ENCODE measurements at places on chromosomes 5 and 9.

- no peak for DNase-seq
Measured at GRCh38 chr5:148855249-148856008, 29.0 kb downstream of the ADRB2 start.

DNA sequence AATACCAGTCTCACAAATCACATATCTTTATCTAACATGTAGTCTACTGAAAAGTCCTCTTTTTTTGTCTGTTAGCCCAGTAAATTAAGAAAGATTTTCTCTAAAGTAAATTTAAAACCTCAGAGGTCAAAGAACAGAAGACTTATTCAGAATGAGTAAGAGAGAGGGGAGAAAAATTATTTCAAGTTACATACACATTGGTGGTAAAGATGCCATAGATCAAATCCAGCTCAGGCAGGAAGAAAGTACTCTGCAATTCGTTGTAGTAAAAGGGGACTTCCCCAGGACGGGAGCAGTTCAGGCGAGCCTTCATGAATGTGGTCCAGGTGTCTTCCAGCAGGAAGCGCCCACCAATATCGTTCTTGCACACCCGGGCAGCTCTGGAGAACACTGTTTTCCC, 344.1 kb downstream of the SEMA5A start:
- DNase-seq, result no peak

GRCh38 chr9:100600521-100601079, 22.7 kb downstream of the CAVIN4 start:
- DNase-seq, result no peak

DNA sequence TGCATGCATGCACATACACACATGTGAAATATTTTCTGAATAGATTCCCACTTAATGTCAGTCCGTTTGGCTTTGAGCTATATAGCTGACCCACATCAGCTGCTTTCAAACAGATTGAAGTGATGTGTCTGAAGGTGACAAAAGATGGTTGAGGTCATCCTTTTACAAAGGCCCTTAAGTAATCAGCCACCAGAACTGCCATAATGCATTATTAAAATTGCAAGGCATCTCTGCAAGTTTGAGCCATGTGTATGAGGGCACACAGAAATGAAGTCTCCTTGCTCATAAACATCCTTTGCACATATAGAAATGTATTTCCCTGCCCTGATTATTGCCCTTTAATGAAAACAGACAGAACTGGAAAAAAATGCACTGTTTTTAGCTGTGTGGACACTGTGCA, 1043.0 kb upstream of the C9orf72 start:
- DNase-seq, result no peak

DNA sequence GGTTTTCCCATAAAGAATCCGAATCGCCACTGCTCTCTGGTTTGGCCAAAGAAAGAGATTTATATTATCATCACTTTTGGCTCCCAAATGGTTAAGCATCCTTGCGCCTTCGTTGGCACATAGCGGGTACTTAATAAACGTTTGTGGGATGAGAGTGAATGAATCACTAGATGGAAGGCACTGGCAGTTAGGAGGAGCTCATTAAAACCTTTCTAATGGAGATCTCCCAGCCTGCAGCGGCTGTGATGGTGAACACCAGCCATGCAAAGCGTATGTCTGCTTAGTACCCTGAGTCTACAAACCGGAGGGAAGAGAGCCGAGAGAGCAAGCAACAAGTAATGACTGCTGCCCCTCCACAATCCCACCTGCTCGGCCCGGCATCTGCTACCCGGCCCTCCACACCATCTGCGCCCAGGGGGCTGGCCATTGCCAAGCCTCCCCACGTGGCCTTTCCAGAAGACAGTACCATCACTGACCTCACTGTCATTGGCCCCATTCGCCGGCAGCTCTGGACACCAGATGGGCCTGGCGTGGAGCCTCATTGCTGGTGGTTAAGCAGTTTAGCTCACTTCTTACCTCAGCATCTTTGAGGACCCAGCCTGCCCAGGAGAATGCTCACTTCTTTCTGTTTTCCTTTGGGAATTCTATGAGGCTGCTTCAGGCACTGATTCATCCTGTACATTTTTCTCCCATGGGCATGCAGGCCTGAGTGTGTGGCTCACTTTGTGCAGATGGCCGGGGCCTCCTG, 39.3 kb upstream of the ANKRD33B start:
- DNase-seq, result no peak

GRCh38 chr9:116656977-116657376, 30.1 kb upstream of the TRIM32 start:
- no peak for DNase-seq

- no peak for DNase-seq
Measured at GRCh38 chr5:153096381-153096780, 394.1 kb upstream of the GRIA1 start.

DNA sequence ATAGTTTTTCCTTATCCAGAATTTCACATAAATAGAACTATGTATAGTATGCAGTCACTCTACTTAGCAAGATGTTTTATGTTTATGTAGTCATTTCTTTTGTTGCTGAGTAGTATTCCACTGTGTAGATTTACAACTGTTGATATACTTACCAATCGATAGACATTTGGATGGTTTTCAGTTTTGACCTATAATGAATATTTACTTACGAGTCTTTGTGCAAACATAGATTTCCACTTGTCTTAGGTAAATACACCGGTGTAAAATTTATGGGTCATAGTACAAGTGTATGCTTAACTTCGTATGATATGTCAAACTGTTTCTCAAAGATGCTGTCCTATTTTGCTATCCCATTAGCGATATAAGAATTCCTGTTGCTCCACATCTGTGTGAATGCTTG, 19.7 kb upstream of the OR2K2 start:
- DNase-seq, result no peak

GRCh38 chr9:132826621-132827365, 51.3 kb downstream of the AK8 start:
- no peak for DNase-seq

- no peak for DNase-seq
Measured at GRCh38 chr9:98083566-98084183, 27.1 kb downstream of the NANS start.

DNA sequence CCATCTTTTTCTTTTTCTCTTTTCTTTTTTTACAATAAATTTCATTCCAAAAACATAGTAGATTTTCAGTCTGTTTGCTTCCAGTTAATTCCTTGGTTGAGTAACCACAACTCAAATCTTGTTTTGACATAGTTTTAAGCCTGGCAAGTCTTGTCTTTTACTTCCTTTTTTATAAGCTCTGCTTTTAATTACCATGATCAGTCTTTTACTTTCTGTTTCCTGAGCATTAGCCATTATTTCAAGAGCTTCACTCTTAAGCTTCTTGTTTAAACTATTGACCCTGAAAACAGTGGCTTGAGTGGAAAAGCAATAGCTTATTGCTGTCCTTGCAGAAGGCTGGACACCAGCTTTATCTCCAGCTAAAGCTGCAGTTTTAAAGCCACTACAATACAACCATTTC, 1363.3 kb downstream of the MAT2B start:
- no peak for DNase-seq

GRCh38 chr5:87829217-87829551, 416.5 kb upstream of the CCNH start:
- no peak for DNase-seq

GRCh38 chr5:30604648-30605262, 588.7 kb upstream of the CDH6 start:
- no peak for DNase-seq

GRCh38 chr9:132283863-132284262, 70.9 kb downstream of the SETX start:
- DNase-seq, result no peak

- no peak for DNase-seq
Measured at GRCh38 chr5:137727623-137728022, 8.3 kb downstream of the KLHL3 start.

DNA sequence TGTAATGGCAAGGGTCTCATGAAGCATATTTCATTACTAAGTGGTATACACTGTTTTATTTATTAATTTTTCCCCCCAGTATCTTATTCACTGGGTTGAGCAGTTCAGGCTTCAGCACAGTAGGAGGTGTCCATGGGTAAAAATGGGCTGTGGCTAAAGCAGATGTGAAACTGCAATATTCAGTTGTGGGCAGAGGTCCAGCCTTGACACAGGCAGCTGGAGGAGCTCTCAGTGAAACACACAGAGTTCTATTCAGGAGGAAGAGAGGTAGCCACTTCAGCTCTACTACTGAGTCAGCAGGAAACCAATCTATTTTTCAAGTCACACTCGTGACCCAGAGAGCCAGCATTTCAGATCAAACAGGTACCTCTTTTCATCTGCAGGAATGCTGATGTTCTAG, 418.3 kb downstream of the CDH10 start:
- DNase-seq, result no peak

- DNase-seq, result no peak
Measured at GRCh38 chr9:91799113-91799744, 150.8 kb downstream of the ROR2 start.

- DNase-seq, result no peak
Measured at GRCh38 chr5:28788954-28789353, 1750.6 kb upstream of the CDH9 start.

DNA sequence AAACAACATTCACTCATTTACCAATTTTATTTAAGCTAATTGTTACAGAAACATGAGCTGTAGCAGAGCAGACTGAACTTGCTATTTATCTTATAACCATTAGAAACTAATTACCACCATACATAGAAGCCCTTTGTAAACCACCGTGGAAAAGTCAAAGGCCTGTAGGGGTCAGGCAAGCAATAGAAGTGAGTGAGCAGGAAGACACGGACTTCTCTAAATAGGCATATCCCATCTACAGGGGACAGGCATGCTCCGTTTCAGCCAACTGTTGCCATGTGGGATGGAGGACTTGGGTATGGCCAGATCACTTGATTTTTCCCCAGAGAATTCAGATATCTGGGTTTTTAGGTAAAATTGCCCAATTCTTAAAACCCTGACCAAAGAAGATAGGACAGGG, 44.8 kb downstream of the PRRC1 start:
- no peak for DNase-seq

GRCh38 chr5:145553177-145553576, 282.0 kb downstream of the PRELID2 start:
- no peak for DNase-seq

- DNase-seq, result no peak
Measured at GRCh38 chr5:3282841-3283240, 312.8 kb upstream of the IRX1 start.

DNA sequence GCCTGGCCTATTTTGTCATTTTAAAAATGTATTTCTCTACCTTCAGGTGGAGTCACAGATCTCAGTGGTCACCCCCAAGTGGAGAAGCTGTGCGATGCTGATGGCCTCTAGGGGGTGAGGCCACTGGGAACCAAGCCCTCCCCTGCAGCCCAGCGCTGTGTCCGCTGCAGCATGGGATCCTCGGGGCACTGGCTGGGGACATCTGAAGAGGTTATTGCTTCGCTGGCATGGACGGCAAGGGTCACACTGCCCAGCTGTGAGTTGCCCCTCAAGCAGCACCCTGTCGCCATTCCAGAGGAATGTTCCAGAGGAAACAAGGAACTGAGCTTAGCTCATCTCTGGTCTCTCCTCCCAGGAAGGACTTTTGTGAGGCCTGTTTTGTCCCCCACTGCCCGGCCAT, 119.6 kb upstream of the S1PR3 start:
- no peak for DNase-seq

GRCh38 chr5:149073213-149073612, 10.4 kb upstream of the SH3TC2 start:
- no peak for DNase-seq

- DNase-seq, result no peak
Measured at GRCh38 chr5:88854769-88855168, 28.2 kb downstream of the MEF2C start.

DNA sequence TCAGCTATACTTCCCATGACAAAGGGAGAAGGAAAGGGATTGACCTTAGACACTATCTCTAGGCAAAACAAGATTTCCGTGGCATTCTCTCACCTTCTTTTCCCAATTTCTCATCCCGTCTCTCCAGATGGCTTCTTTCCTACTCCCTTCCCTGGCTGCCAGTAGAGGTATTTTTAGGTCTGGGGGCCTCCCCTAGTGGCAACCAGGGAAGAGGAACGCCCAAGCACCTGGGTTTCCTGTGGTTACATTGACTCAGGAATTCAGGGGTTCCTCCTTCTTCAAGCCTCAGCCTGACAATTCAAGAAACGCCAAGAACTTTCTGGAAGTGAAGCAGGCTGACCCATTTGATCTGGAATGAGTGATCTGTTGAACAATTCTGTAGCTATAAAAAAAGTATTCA, 111.5 kb upstream of the OSMR start:
- no peak for DNase-seq

- DNase-seq, result no peak
Measured at GRCh38 chr5:137836298-137836697, 31.4 kb upstream of the MYOT start.

GRCh38 chr5:139692679-139693308, 44.6 kb downstream of the CXXC5 start:
- DNase-seq, result no peak

- no peak for DNase-seq
Measured at GRCh38 chr5:39631958-39632357, 207.2 kb upstream of the DAB2 start.

Data from stimulated activated CD8-positive, alpha-beta memory T cell treated with anti-CD3 and anti-CD28 coated beads, Interleukin-15, amount 100 ng/mL, for 48 hours (primary cell).